ENCODE measurements at places on chromosomes 2 and 18.

- DNase-seq = no peak
These were observed at the start of gene GPR155 for GRCh38 chr2:174486563-174487107. TSS of gene GPR155 (minus strand) at chr2:174487029. CDS start at chr2:174481956, 5,073 bp downstream.

- no peak for DNase-seq
These were observed 106.2 kb downstream of the BCL2 start for GRCh38 chr18:63213331-63213900.

- no peak for DNase-seq
These were observed 45.6 kb upstream of the SLC1A4 start for GRCh38 chr2:64943387-64944150.

- no peak for DNase-seq
These were observed 40.6 kb upstream of the CCNYL1 start for GRCh38 chr2:207670887-207671286.

DNA sequence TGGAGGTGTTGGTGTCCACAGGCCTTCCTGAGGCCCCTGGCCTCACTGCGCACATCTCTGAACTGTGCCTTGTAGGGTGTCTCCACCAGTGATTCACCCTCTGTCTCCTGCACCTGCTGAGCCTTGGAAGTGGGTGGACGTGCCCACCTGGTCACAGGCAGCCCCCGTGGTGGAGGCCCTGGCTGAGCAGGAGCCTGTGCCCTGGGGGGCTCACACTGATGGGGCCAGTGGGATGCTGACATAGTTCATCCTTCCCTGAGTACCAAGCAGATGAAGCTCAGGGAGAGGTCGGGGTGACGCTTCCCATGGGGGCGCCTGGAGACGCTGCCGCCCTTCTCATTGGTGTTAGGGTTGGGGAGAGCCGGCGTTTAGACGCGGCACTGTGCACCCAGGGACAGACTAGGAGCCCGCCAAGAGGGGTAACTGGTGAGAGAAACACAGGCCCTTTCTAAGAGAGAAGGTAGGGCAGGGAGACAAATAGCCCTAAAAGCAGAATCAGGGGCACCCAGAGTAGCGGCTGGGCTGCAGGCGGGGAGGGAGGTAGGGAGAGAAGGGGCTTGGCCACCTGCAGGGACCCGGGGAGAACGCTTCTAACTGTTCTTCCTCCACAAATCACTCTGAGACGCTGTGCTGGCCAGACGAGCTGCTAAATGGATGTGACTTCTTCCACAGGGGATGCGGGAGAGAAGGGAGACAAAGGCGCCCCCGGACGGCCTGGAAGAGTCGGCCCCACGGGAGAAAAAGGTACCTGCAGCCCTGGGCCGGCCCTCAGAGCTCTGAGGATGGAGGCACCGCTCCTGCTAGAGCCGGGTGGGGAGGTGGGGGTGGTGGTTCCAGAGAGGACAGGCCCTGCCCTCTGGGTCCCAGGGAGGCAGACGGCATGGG is 18.0 kb downstream of the COLEC11 start:
- no peak for DNase-seq

GRCh38 chr2:73070643-73071359 is 711 bp downstream of the SFXN5 start:
- DNase-seq = peak; percentile 47

DNA sequence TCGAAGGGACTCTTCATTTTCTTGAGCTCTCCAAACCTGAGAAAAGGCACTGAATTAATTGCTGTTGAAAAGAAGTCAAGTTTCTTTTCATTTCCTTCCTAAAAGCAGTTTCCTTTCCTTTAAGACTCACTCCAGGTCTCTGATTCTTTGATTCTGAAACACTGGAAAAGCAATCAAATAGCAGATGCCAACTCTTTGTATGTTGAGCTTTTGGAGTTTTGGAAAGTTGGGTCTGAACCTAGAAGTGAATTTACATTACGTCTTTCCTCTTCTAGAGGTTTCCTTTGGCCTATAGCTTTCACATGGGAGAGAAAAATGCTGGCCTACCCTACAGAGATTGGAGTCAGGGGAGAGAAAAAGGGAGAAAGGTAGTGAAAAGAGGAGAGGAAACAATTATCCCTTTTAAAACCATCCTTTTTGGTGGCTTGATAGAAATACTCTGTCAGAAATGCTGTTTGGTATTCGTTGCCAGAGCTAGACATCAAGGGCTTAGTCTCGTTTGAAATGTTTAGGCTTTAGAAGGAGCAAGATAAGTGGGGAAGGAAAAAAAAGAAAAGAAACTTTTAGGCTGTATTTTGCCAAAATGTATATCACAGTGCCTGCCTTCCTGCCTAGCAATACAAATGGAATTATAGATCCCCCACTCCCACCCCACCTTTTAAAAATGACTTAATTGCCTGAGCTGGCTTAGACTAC is 187.7 kb downstream of the PRPF40A start:
- no peak for DNase-seq

DNA sequence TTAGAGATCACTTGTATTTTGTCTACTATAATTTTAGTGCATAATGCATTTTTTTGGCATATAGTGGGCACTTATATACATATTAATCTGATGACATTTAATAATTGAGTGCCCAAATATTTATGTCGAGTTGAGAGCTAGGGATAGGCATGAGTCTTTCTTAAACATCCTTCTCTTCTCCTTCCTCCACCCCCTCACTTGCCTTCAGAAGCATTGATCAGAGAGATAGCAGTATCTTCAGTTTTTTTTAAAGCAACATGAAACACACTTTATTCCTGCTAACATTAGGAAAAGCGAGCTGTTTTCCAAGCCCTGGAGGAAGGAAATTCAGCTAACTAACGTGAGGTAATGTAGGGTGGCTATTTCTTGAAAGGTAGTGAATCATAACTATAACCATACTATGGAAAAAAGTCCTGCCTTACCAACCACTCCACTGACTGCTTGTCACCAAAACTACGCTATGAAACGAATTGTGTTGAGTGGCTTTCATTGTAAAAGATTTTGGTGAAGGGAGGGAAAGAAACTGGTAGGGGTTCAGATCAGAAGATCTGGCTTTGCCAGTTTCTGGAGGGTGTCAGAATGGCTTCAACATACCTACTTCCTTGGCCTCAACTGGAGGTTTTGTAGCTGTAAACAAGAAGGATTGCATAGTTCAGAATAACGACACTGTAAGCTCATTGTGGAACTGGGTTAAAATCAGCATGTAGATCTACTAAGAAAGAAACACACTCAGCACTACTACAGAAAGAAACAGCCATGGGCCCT is 2.3 kb upstream of the ITGA4 start:
- DNase-seq = no peak

- DNase-seq = no peak
These were observed 98.2 kb downstream of the DYNC1I2 start for GRCh38 chr2:171785450-171785849.

GRCh38 chr2:145360129-145360790 is 840.3 kb upstream of the ZEB2 start:
- DNase-seq = no peak

DNA sequence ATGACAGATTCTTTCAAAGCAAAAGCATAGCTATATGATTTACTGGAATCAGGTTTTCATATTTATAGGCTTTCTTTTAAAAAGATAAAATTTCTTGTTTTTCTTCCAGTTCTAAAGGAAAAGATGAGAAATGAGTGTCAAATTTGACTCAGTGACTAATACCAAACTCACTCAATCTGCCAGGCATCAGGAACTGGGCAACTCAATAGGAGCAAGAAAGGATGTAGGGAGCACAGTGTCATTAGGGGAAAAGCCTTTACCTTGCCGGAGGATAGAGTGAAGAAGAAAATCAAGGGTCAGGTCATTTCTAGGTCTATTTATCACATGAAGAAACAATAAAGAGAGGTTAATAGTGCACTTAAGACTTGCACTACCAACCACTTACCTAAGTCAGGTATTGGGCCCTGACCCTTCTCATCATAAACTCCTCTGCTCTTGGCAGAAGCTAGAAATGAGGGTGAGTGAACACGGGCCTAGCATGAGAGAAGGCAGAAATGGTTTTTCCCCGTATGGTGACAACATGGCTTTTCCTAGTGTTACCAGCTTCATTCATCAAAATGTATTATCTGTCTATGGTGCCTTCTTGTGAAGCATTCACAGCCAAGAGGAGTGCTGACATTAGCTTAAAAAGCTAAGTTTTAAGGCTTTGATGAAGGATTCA is 151.0 kb downstream of the ARHGAP15 start:
- DNase-seq = no peak
